CD8-positive, alpha-beta T cell (primary cell): ENCODE measurements at places on chromosomes 3 and 15. TPM values are rescaled to one million over a fixed set of nuclear protein-coding genes. Genes with fewer than 3 reads are reported as not detected.

TASOR gene
- total RNA-seq: 31.1 TPM

THOC7 gene
- 25.5 TPM for total RNA-seq

IQCH gene
- 0.60 TPM for total RNA-seq

NFKBIZ gene
- 460 TPM for total RNA-seq

SCG5 gene
- total RNA-seq: not detected

DET1 gene
- total RNA-seq: 1.4 TPM

ANKRD34C gene
- not detected for total RNA-seq

P2RY1 gene
- 0.06 TPM for total RNA-seq

SOX14 gene
- total RNA-seq: not detected

C3orf70 gene
- not detected for total RNA-seq

SPESP1 gene
- total RNA-seq: not detected

TRAIP gene
- 4.1 TPM for total RNA-seq

UPK1B gene
- not detected for total RNA-seq

DGKG gene
- not detected for total RNA-seq

CILP gene
- 0.25 TPM for total RNA-seq

SMARCC1 gene
- total RNA-seq: 68.2 TPM

THSD4 gene
- not detected for total RNA-seq

PCSK6 gene
- total RNA-seq: 0.84 TPM

SLC24A5 gene
- not detected for total RNA-seq

FBXW12 gene
- not detected for total RNA-seq
